ENCODE measurements at places on chromosomes 11 and 22.

- no peak for DNase-seq
These were observed 22.8 kb upstream of the PPFIA1 start for GRCh38 chr11:70247710-70248072.

DNA sequence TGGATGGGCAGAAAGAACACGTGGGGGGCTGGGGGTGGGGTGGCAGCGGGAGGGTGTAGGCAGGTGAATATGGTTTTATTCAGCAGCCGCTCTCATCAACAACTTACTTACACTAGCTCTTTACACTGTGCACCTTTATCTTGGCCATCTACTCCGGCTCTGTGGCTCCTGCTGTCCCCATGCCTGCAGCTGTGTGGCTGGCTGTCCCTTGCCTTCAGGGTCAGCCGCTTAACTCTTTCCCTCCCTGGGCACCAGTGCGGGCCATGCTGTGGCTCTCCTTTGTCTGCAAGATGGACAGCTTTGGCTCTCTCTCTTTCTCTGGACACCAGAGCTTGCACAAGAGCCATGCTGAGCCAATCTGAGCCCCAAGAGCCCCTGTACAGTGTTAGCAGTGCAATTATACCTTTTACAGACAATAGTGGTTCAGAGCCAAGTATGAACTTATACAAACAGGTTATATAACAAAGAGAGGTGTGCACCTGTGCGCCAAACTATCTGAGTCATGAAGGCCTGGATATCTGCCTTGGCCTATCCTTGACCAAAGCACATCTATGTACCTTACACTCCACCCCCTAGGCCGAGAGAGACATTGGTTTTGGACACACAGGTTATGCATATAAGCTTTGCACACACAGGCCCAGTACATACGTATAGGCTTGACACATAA, 94.3 kb upstream of the CTSC start:
- DNase-seq = no peak

DNA sequence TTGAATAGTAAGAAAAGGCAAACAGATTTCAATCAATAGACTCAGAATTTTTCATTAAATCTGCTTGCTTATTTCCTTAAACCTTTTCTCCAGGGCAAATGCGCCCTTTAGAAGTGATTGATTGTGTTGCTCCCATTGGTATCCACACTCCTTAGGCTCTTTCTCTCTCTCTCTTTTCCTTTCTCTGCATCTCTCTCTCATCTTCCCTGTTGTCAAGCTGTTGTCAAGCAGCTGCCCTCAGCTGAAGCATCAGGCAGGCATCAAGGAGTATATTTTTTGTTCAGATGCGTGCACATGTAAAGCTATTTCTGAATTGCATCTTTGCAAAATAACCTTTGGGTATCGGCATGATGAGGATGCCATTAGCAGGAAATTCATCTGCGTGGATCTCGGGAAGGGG, 107.2 kb upstream of the PLET1 start:
- DNase-seq = no peak

GRCh38 chr22:30132290-30132996, 52.2 kb downstream of the HORMAD2 start:
- DNase-seq = no peak

DNA sequence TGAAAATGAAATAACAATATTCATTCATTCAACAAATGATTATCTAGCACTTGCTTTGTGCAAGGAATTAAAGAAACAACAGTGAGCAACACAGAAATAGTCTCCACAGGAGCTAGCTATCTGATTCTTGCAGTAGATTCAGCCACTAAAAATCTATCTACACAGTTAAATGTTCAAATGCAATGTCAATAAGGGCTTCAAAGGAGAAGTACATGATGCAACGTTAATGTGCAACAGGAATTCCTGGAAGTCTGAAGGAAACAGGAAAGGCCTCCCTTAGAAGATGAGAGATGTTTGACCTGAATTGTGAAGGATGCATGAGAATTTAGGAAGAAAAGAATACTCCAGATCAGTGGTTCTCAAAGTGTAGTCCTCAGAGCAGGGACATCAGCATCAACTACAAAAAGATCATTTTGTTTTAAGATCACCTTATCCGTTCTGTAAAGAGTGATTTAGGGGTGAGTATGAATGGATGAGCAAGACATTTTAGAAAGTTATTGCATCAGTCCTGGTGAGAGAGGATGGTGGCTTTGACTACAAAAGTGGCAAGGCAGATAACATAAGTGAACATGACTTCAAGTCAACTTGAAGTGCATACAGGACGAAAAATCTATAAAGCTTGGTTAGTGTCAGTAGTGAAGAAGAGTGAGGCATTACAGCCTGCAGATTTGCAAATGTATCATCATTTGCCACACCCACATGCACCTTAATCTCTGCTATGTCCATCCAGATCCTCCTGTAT, 96.0 kb downstream of the ETS1 start:
- DNase-seq = no peak

- DNase-seq = no peak
These were observed 24.5 kb downstream of the FAM227A start for GRCh38 chr22:38631724-38632123.

DNA sequence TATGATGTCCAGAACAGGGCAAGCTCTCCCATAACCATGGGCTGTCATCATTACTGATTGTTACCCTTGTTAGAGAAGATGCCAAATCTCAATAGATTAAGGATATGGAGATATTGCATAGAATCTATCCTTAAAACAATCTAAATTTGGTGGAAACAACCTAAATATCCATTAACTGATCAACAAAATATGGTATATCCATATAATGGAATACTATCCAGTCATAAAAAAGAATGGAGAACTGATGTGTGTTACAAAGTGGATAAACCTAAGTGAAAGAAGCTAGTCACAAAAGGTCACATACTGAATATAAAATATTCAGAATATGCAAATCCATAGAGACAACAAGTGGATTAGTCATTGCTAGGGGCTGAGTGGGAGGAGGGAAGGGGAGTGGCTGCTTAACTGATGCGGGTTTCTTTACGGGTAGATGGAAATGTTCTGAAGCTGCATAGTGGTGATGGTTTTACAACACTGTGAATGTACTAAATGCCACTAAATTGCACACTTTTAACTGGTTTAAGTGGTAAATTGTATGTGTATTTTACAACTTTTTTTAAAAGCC, 36.1 kb upstream of the SMCO4 start:
- DNase-seq = no peak

GRCh38 chr11:78722786-78723185, 148.1 kb upstream of the NARS2 start:
- no peak for DNase-seq

DNA sequence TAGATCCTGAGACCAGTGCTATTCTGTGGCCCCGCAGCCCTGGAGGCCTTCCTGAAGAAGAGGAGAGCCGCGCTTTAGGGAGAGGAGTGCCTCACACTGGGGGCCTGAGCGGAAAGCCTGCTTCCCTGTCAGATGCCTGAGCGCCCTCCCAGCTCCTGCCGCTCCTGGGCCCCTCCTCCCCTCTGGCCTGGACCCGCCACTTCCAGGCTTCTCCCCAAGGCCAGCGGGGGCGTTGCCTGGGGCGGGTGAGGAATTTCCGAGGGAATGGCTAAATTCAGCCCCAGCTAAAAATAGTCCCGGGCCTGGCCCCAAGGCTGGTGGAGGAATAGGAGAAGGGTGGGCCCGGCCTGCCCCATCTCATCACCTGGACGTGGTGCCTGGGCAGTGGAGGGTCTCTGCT, 15.4 kb downstream of the ARHGEF17 start:
- DNase-seq = no peak

DNA sequence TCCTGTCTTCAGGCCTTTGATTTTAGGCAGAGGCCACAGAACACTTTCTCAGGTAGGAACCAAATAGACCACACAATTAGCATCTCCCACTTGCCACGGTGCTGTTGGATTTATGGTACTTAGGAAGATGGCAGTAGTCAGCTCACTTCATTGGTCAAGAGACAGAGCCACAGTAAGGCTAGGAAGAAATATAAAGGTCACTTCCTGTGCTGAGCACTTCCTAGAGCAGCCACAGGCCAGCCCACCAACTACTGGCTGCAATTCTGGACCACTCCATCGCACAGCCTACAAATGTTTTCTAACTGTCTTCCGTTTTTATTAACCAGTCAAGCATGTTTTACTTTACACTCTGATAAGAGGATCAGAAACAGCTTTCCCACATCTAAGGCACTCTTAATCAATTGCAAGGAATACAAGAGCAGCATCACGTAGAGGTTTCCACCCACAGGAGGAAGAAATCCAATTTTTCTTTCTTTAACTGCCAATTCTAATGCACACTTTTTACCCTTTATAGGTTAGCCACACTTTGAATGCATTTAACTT, 54.7 kb downstream of the ABTB2 start:
- DNase-seq = no peak

DNA sequence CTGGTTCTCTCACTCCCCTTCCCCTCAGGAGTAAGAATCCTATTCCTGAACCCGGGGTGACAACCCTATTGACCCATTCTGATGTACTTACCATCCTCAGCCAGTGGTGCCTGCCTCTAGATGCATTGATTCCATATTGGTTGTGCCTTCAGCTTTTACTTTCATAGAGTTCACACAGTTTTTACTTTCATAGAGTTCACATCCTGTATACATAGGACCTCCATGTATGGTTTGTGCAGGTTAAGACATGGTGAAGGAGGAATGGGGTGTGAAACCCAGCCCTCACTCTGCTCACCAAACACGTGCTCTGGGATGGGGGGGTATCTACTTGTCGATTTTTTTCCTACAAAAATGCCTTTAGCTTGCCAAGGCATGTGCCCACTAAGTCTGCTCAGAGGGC, 105.6 kb upstream of the TBCEL start:
- no peak for DNase-seq

DNA sequence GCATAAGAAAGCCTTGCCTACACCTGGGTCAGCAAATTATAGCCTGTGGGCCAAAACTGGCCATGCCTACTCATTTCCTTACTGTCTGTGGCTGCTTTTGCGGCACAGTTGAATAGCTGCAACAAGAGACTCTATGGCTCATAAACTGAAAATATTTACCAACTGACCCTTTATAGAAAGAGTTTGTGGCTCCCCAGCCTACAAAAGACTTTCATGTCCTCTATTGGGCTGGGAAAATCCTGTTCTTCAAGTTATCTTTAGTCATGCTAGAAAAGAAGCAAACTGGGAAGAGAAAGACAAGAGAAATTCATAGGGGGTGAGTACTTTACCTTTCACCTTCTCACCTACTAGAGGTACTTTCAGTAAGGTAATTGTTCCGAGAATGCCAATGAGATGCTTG, 175.1 kb downstream of the SWAP70 start:
- DNase-seq = no peak

DNA sequence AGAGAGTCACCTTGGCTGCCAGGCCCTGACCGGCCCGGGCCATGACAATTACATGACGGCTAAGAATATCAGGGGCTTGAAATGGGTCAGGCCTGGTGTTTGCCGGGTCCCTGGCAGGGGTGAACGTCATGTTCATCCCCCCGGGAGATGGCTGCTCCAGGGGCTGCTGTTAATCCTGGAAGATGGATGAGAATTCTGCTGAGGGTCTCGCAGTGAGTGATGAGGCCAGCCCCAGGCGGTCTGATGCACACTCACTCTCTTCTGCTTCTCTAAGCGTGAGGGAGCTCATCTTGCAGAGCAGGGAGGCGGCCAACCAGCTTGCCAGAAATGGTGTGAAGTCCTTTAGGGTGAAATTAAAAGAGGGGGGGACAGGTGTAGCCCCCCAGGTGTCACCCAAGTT, 101.3 kb upstream of the ANO1 start:
- DNase-seq = no peak

GRCh38 chr11:47589977-47590861, 3.7 kb downstream of the FAM180B start:
- no peak for DNase-seq

DNA sequence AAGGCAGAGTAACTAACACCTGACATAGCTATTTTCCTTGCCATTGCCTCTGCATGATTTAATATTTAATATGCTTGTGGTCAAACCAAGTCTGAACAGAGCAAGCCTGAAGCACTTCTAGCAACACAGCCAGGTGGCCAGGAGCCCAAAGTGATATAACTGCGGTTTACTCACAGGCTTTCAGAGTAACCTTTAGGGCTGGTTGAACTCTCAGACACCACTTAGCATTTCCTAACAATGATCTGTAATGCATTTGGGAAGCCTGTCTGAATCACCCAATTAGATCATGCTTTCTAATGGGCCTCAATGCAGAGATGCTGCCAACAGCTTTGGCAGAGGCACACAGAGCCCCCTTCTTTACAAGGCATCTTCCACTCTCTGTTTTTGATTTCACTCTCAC, 96.1 kb downstream of the FDX1 start:
- no peak for DNase-seq

DNA sequence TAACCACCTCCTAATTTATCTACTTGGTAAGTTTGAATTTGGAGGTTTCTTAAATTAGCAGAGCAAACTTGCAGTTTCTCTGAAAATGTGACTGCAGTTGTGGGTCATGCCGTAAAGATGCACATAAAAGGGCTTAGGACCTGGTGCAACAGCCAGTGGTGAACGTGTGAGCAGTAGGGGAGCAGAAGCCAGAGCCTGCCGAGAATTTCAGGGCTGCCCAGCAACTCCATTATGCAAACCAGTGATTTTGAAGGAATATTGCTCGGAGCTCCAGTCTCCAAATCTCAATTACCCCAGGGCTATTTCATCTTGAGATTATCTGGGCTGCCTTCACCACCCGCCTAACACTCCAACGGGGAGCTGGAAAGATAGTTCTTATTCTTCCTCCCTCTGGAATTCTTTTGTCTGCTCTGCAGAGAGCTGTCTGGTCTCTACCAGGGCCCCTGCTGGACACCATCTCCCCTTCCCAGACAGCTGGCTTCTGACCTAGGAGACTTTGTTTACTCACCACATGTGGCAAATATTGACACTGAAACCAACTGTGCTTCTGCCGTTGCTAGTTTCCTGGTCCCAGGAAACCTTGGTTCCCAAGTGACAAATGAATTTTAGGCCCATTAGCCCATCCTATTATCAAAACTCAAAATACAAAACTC, 93.9 kb downstream of the DSCAML1 start:
- DNase-seq = no peak

DNA sequence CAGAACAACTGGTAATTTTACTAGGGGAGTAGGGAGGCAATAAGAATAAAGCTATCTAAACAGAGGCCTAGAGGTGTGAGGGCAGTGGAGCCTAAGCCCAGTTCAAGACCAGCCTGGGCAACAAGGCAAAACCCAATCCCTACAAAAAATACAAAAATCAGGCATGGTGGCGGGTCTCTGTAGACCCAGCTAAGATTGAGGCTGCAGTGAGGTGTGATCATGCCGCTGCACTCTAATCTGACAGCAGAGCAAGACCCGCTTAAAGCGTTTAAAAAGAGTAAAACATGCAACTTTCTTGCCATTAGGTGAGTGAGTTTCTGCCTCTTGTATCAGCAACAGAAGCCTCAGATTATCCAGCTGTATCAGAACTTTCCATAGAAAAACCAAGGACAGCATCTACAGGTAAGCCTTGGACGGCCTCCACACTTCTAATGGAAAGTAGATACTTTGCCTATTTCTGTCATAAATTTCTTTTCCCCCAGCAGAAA, 12.1 kb downstream of the TAF1D start:
- no peak for DNase-seq

DNA sequence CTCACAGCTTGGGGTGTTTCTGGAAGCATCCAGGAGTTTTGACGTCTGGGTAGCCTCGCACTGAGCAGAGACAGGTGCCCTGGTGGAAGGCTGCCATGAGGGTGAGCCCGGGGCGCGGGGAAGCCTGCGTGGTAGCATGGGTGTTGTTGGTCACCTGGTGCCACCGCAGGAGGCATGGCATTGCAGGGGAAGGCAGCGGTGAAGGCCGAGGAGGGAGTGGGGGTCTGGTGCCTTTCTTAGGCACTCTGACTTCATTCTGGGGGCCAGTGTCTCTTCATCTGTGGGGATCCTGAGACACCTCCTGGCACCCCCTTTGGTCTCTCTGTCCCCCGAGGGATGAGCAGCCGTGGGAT, 271.2 kb downstream of the TBC1D22A start:
- no peak for DNase-seq

- DNase-seq = no peak
These were observed 28.9 kb downstream of the ZNF214 start for GRCh38 chr11:6991227-6991626.
